ENCODE measurements at places on chromosomes 6 and 20.
A peak's percentile ranks its signal among the peaks of the same experiment; 100 is the strongest.

- no peak overlapping the region for H3K4me3 ChIP-seq
- no peaks in the 10 kb centered on the region for H3K36me3 ChIP-seq
Measured at GRCh38 chr6:23327621-23328020, 758.3 kb downstream of the HDGFL1 start.

- peak; percentile 67 for DNase-seq
- no peak overlapping the region for H3K27ac ChIP-seq
- H3K36me3 ChIP-seq = no peaks in the 10 kb centered on the region
- no peaks in the 10 kb centered on the region for H3K4me1 ChIP-seq
- H3K4me3 ChIP-seq = no peak overlapping the region
Measured at GRCh38 chr6:127879685-127880084, 21.2 kb downstream of the THEMIS start.

- no peaks in the 10 kb centered on the region for H3K36me3 ChIP-seq
- H3K27me3 ChIP-seq = no peaks in the 10 kb centered on the region
- H3K4me3 ChIP-seq = no peak overlapping the region
- no peaks in the 10 kb centered on the region for H3K4me1 ChIP-seq
Measured at GRCh38 chr20:33092361-33092760, 12.9 kb downstream of the BPIFB4 start.

- peaks cover 5% of the 10 kb centered on the region for H3K4me1 ChIP-seq
- H3K4me3 ChIP-seq = no peak overlapping the region
- H3K27me3 ChIP-seq = no peaks in the 10 kb centered on the region
Measured at GRCh38 chr6:14478381-14479225, 361.0 kb downstream of the CD83 start.

DNA sequence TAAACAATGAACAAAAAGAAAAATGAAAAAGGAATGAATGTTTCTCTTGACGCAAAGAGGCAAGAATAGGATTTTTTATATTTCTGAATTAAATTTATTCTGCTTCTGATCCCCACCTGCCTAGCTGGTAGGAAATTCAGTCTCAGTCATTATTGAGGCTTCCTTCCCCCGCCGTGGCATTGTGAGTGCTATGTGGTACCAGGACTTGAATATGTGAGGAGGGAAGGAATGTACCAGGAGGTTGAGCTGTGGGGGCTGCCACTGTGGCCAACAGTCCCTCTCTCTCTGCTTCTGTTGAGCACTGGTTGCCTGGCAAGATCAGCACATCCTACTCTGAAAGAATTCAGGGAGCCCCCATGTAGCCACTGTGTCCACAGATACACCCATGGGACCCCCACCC is 368.1 kb upstream of the JARID2 start:
- H3K27ac ChIP-seq = no peak overlapping the region
- H3K4me1 ChIP-seq = peaks cover 10% of the 10 kb centered on the region
- no peak overlapping the region for H3K4me3 ChIP-seq
- H3K27me3 ChIP-seq = no peaks in the 10 kb centered on the region
- no peak for DNase-seq
- no peaks in the 10 kb centered on the region for H3K36me3 ChIP-seq

DNA sequence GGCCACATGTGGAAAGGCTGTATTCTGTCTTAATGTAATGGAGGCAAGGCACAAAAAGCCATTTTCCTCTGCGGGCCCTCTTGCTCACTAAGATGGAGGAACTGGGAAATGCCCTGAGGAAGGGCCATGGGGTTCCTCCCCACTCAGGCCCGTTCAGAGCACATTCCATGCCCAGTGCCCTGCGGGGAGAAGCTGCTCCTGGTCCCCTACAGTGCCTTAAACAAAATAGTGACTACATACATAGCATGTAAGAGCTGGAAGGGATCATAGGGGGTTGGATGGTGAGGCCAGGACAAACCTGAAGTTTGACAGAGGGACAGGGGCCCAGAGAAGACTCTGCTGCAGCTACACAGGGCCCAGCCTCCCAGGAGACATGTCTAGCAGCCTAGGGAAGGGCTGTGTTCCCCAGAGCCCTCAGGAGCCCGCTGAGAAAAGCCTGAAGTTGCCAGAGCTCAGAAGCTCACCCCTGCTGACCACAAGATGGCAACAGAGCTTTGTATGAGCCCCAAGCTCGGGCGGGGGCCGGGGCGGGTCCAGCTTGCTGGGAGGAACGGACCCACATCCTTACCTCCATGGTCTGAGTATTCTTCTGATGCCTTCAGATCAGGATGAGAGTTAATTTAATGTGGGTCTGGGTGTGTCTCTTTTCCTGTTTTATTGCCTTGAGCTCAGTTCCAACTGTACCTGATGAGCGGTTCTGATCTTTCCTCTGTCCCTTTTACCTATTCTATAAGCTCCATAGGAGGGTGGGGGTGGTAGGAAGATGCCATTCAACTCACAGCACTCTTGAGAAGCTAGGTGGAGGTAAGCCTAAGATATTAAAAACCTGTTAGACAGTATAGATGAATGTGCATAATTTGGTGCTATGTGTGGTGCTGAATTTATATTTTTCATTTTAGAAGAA is 242.9 kb downstream of the CDC5L start:
- peaks cover 8% of the 10 kb centered on the region for H3K4me1 ChIP-seq
- no peak overlapping the region for H3K4me3 ChIP-seq
- peak; percentile 69 for DNase-seq
- no peaks in the 10 kb centered on the region for H3K36me3 ChIP-seq

GRCh38 chr20:13012886-13013285 is 4.1 kb downstream of the SPTLC3 start:
- no peak overlapping the region for H3K27ac ChIP-seq
- H3K36me3 ChIP-seq = no peaks in the 10 kb centered on the region
- H3K4me3 ChIP-seq = no peak overlapping the region
- no peaks in the 10 kb centered on the region for H3K27me3 ChIP-seq
- peak; percentile 36 for DNase-seq

DNA sequence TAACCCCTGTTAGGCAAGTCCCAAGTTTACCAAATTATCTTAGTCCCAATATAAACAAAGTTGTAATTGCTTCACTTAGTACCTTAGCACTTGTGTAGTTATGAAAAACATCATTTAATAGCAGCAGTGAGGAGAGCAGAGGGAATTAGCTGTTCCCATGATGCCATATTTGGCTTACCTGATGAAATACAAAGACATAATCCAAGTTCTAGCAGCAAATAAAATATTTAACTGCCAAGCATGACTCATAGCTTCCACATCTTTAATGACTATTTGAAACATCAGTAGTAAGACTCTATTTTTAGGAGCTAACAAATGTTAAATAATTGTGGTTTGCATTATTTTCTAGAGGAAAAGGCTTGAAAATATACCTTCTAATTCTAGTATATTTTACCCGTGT is 94.0 kb upstream of the MCHR2 start:
- peak; percentile 58 for DNase-seq
- no peaks in the 10 kb centered on the region for H3K4me1 ChIP-seq

DNA sequence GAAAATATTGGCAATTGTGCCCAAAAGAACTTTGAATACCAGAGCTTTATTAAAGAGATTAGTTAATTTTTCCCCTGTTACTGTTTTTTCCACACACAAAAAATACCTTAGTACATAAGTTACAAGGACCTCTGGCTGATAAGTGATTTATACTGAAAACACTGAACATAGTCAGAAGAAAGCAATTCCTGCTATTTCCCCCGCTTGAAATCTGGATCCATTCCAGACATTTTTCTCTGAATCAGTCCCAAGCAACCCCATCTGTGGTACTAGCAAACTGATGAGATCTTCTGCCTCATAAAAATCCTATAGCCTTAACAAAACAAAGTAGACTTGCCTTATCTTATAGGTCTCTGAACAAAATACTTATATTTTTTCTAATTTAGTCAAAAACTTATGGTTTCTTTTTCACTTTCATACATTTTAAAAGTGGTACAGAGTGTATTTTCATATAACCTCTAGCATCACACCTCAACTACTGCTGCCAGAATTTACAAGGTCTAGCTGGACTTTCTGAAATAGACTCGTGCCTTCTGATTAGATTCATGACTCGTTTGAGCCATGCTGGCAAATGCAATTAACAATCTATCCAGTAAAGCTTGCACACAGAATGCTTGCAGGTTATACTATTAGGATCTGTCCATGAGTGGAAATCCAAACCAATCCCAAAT is 111.9 kb downstream of the TBX18 start:
- H3K36me3 ChIP-seq = no peaks in the 10 kb centered on the region
- H3K4me3 ChIP-seq = no peak overlapping the region
- DNase-seq = no peak
- H3K27ac ChIP-seq = no peak overlapping the region

DNA sequence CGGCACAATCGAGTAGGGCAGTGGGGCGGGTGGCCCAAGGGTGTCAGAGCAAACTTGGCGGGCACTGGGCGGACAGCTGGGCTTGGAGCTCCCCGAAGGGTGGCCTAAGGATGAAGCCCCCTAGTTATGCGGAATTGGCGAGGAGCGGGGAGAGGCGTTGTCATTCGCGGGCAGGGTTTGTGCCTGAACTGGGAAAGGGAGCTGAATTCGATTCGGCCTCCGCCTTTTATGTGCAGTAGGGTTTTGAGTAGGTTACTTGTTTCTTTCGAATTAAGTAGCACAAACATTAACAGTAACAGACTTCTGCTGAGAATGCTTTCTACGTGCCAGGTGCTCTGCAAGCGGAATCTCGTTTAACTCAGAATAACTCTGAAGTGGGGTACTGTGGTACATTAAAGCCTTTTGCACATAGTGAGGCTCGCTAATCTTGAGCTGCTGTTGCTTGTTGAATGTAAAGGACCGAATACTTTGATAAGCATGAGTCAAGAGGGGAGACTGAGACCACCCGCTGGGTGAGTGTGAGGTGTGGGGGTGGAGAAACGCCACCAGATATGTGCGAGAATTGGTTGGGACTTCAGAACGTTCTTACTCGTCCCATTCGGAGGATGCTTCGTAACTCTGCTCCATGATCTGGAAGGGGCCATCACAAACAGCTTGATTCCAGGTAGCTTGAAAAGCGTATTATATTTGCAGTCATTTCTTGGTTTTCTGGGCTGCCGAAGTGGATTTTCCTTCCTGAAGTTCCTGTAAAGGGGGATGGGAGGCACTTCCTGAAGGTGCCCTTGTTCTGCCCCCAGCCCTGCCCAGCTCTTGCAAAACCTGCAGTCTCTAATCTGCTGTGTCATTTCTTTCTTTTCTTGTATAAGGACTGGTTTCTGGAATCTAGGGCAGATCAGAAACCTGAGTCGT is 833 bp downstream of the RAB5IF start:
- no peaks in the 10 kb centered on the region for H3K27me3 ChIP-seq
- DNase-seq = no peak
- H3K36me3 ChIP-seq = peaks cover 16% of the 10 kb centered on the region
- H3K4me3 ChIP-seq = peak overlapping the region; percentile 86
- H3K4me1 ChIP-seq = peaks cover 5% of the 10 kb centered on the region
- peak overlapping the region; percentile 87 for H3K27ac ChIP-seq

DNA sequence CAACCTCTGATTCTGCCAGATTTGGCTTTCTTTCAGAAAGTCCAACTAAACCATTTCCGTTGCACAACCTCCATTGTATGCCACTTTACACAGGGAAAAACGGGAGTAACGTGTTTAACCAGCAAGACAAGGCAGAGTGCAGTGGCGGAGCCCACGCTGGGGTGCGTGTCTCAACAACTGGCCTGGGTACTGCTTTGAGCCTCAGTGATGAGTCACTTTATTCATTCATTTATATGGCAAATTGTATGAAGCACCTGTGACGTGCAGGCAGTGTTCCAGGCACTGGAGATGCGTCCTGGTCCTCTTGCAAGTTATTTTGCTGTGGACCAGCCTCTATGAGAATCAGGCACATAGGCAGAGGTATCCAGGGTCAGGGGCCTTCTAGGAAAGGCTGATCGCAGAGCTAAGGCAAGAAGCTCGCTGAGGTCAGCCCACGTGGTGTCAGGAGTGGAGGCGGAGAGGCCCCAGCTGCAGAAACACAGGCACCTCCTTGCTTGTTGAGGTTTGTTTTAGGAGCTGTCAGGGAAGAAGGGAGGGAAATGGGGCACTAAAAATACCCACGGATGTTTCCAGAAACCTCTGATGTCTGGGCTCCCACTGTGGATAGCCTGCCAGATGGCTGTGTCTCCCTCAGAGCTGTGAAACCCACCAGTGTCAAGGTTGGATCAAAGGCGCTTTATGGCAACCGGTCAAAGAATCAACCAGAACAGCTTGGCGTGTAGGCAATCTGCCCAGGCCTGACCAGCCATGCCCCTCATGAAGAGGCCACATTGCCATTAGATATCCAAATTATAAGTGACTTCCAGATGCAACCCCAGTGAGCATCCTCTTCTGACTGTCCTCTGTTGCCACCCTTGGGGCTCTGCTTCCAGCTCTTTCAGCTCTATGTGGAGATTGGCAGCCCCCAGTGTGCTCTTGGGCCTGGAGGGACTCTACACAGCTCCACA is 157.2 kb downstream of the CD83 start:
- H3K4me1 ChIP-seq = no peaks in the 10 kb centered on the region
- DNase-seq = no peak

DNA sequence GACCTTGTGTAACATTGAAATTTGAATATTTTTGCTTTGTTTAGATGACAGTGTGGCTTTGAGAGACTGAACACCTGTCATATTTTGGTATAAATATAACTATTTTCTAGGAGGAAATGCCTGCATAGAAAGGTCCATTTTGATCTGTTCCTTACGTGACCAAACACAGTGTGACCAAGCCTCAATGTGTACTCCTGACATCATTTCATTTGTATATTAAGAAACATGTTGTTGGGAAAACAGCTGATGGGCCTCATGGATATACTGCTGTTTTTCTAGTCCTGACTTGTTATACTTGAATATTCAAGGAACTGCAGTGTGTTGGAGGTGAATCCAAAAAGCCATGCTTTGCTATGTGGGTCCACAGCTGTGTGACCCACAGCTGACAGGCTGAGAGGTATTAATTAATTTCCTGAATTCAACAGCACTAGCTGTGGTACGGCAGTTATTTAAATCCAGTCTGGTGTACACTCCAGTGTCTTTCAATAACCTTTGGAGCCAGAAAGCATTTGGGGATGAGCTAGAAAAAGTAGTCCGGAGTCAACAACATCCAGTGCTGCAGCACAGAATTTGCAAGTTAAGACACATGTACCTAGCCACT is 18.9 kb downstream of the NCOA7 start:
- H3K4me3 ChIP-seq = no peak overlapping the region
- H3K36me3 ChIP-seq = no peaks in the 10 kb centered on the region
- DNase-seq = no peak

- no peak for DNase-seq
- no peaks in the 10 kb centered on the region for H3K4me1 ChIP-seq
- no peaks in the 10 kb centered on the region for H3K27me3 ChIP-seq
- H3K27ac ChIP-seq = no peak overlapping the region
- H3K36me3 ChIP-seq = no peaks in the 10 kb centered on the region
Measured at GRCh38 chr6:73879501-73880293, 183.7 kb downstream of the CD109 start.

- no peaks in the 10 kb centered on the region for H3K27me3 ChIP-seq
- no peak overlapping the region for H3K27ac ChIP-seq
- no peaks in the 10 kb centered on the region for H3K4me1 ChIP-seq
- no peak overlapping the region for H3K4me3 ChIP-seq
- no peak for DNase-seq
Measured at GRCh38 chr6:124490122-124490521, 472.1 kb upstream of the RNF217 start.

DNA sequence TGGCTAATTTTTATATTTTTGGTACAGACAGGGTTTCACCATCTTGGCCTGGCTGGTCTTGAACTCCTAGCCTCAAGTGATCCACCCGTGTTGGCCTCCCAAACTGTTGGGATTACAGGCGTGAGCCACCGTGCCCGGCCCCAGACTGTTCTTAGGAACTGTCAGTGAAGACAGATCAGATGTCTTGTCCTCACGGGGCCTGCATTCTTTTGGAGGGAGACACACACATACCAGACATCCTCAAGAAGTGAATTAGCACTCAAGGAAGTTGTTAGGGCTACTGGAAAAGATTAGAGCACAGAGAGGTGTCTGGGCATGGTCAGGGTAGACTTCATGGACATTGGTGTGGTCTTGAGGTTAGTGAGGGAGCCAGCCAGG is 10.3 kb upstream of the LPIN3 start:
- no peak overlapping the region for H3K4me3 ChIP-seq
- no peak for DNase-seq
- no peak overlapping the region for H3K27ac ChIP-seq

All from cardiac muscle cell (in vitro differentiated cells and primary cell).